ENCODE measurements at places on chromosomes 11 and 22. TPM values are rescaled to one million over a fixed set of nuclear protein-coding genes. Genes with fewer than 3 reads are reported as not detected.

The KCNJ4 gene
- polyA plus RNA-seq: 0.18 TPM

The FGF4 gene
- polyA plus RNA-seq: not detected

The DAGLA gene
- 3.2 TPM for polyA plus RNA-seq

The GAB2 gene
- polyA plus RNA-seq: 17.5 TPM

The KRTAP5-10 gene
- polyA plus RNA-seq: 0.53 TPM

The MPPED1 gene
- polyA plus RNA-seq: 1.2 TPM

The SNX32 gene
- 2.6 TPM for polyA plus RNA-seq

The JAML gene
- 1.5 TPM for polyA plus RNA-seq

The CHCHD10 gene
- polyA plus RNA-seq: 58.3 TPM
